ENCODE measurements at places on chromosomes 2 and 18.

DNA sequence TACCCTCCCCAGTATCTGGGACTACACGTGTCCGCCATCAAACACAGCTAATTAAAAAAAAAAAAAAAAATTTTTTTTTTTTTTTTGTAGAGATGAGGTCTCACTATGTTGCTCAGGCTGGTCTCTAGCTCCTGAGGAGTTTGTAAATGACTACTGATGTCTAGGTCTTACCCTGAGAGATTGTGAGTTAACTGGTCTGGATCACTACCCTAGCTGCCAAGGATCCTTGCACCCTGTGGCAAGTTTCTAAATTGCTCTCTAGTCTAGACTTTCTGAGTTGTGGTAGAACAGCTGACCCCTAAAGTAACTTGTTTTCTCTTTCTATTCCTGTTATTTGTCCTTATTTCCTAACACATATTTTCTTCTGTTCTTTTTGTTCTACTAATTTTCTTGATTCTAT, 44.5 kb downstream of the ABHD3 start:
- peak; percentile 26 for DNase-seq

DNA sequence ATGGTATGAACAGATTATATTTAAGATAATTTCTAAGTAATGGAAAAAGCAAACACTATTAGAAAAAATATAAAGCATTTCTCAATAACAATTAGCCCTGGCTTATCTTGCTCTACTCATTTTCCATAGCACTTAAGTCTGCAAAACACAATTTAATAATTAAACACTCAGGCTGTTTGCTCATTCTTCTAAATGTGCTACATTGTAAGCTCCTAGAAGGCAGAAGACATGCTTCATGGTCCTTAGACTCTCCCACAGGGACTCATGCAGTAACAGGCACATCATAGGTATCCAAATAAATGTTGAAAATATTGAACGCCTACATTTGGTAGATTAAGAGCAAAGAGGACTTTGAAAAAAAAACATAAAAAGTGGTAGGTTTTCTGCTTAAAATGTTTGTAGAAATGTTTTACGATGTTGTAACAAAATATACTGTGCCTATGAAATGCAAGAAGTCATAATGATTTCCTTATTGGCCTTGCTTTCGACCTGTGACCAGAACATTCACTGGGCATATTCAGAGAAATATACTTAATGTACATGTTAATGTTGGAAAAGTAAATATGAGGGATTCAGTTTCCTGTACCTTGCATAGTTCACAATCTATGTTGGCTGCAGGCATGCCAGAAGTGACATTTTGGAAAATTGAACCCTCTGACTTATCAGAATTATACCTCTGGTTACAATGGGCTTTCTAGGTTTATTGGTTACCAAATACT, 27.2 kb downstream of the G6PC2 start:
- DNase-seq: no peak

GRCh38 chr2:235504441-235505180, 10.8 kb downstream of the AGAP1 start:
- DNase-seq: no peak

- no peak for DNase-seq
These were observed 225.1 kb downstream of the CMPK2 start for GRCh38 chr2:6640621-6641015.

- no peak for DNase-seq
These were observed 18.4 kb upstream of the LRRTM1 start for GRCh38 chr2:80322958-80323357.

All from MV-4-11 (cell line).